Naive B cell (primary cell): ENCODE measurements at places on chromosomes 3 and 15. TPM values are rescaled to one million over a fixed set of nuclear protein-coding genes. Genes with fewer than 3 reads are reported as not detected.

The FETUB gene
- polyA plus RNA-seq = not detected

GRCh38 chr15:98943051-98943508 lies 64.5 kb downstream of the PGPEP1L start:
- no peaks in the 10 kb centered on the region for H3K36me3 ChIP-seq
- no peak overlapping the region for H3K4me3 ChIP-seq
- no peaks in the 10 kb centered on the region for H3K4me1 ChIP-seq
- H3K27ac ChIP-seq = no peak overlapping the region
- DNase-seq = no peak

DNA sequence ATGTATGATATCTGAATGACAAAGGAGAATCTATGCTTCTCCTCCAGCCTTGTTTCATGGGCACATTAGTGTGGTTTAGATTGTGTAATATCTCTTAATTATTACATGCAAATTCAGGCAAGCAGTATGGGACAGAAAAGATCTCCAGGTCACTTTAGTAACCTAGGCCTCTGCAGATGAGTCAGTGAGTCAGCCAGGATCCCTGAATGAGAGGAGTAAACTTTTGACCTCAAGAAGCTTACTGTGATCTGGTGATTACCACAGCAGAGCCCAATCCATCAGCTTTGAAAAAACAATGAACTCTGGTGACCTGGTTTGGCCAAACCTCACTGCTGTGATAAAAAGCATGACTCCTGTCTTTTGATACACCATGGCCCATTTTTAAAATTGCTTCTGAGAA lies 107.8 kb downstream of the LRRN1 start:
- no peak for DNase-seq
- no peaks in the 10 kb centered on the region for H3K36me3 ChIP-seq
- H3K4me1 ChIP-seq = no peaks in the 10 kb centered on the region
- H3K4me3 ChIP-seq = no peak overlapping the region

- no peaks in the 10 kb centered on the region for H3K4me1 ChIP-seq
- H3K27me3 ChIP-seq = no peaks in the 10 kb centered on the region
- peaks cover 16% of the 10 kb centered on the region for H3K36me3 ChIP-seq
- no peak for DNase-seq
Observed at GRCh38 chr15:72237853-72238224, 6.8 kb upstream of the PKM start.

- H3K4me3 ChIP-seq = no peak overlapping the region
- H3K27me3 ChIP-seq = peaks cover 20% of the 10 kb centered on the region
- no peaks in the 10 kb centered on the region for H3K4me1 ChIP-seq
- no peak for DNase-seq
Observed at GRCh38 chr3:118811236-118811732, 223.4 kb downstream of the IGSF11 start.

DNA sequence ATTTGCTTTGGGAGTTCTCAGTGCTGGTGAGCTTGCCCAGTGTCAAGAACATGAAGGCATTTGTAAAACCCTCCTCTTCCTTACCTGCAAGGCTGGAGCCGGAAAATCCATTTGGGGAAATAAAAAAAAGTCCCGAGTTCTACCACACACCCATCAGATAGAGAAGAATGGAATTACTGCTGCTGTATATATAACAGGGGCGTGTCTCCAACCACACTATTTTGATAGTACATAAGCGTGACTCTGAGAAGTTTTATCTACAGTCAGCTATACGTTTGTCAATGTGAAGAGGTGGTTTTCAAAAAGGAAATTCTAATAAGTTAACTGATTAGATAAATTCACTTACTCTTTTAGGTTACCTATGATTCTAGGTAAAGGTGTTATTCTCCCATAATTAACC lies 1.3 kb upstream of the CPA3 start:
- H3K36me3 ChIP-seq = no peaks in the 10 kb centered on the region
- H3K27me3 ChIP-seq = peaks cover 23% of the 10 kb centered on the region
- DNase-seq = no peak
- H3K27ac ChIP-seq = no peak overlapping the region
- H3K4me1 ChIP-seq = no peaks in the 10 kb centered on the region
- no peak overlapping the region for H3K4me3 ChIP-seq
